CD4-positive, alpha-beta memory T cell (primary cell): ENCODE measurements at places on chromosomes 5 and 9. TPM values are rescaled to one million over a fixed set of nuclear protein-coding genes. Genes with fewer than 3 reads are reported as not detected.

DNA sequence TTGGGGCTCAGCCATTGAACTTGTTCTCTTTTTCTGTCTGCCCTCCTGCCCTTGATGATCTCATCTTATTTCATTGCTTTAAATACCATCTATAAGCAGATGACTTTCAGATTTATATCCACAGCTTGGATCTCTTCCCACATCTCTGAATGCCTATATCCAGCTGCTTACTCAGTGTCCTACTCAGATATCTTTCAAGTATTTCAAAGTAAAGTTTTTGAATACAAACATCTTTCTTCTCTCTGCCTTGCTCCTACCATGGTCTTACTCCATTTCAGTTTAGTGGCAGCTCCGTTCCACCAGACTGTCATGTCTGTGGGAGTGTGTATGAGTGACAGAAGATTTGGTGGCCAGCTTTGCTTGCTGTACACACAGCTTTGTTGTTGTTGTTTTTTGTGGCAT is 59.7 kb downstream of the ERBIN start:
- H3K27me3 ChIP-seq = no peaks in the 10 kb centered on the region
- H3K4me3 ChIP-seq = no peak overlapping the region
- no peak overlapping the region for H3K27ac ChIP-seq
- H3K36me3 ChIP-seq = peaks cover 3% of the 10 kb centered on the region
- no peak for DNase-seq

GRCh38 chr9:70601000-70601951 is 186.8 kb upstream of the KLF9 start:
- no peak overlapping the region for H3K27ac ChIP-seq
- no peaks in the 10 kb centered on the region for H3K36me3 ChIP-seq
- DNase-seq = no peak
- H3K27me3 ChIP-seq = no peaks in the 10 kb centered on the region
- H3K4me1 ChIP-seq = no peaks in the 10 kb centered on the region
- no peak overlapping the region for H3K4me3 ChIP-seq

Gene ADAMTS16
- total RNA-seq = not detected

DNA sequence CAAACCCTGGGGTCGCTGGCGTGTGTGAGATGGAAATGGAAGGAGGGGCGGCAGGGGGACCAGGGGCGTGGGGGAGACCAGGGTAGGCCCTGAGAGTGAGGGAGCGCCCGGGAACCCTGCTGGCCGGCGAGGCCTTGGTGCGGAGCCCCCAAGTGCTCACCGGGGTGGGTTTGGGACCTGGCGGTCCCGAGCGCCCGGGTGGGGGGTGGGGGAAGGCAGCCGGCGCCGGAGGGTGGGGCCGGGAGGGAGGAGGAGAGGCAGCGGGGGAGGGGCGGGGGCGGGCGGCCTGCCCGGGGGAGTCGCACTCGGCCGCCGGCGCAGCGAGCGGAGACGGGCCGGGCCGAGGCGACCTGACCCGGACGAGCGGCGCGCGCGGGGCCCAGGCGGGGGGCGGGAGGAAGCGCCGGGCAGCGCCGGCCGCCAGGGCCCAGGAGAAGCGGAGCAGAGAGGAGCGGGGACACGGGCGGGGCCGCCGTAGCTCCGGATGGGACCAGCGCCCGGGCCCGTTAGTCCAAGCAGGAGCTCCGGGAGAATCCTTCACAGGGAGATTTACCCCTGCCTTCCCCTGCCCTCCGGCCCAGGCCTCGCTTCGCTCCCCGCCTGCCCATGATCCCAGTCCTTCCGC is at the start of gene NPR2:
Gene NPR2 (plus strand): TSS at position 295 of the 625 bp plus-strand sequence. CDS start 818 bp downstream, outside the sequence.
- no peak for DNase-seq
- H3K36me3 ChIP-seq = peaks cover 6% of the 10 kb centered on the region
- H3K4me3 ChIP-seq = no peak within 1 kb of the TSS
- H3K27ac ChIP-seq = no peak within 1 kb of the TSS

GRCh38 chr5:61180886-61181285 is 18.6 kb upstream of the SMIM15 start:
- H3K4me1 ChIP-seq = no peaks in the 10 kb centered on the region
- H3K4me3 ChIP-seq = no peak overlapping the region
- no peaks in the 10 kb centered on the region for H3K27me3 ChIP-seq
- no peak for DNase-seq
- no peak overlapping the region for H3K27ac ChIP-seq

Gene SUSD1
- 4.2 TPM for total RNA-seq

- H3K4me1 ChIP-seq = peaks cover 37% of the 10 kb centered on the region
- H3K4me3 ChIP-seq = peak overlapping the region; percentile 93
- DNase-seq = no peak
- peaks cover 5% of the 10 kb centered on the region for H3K36me3 ChIP-seq
- no peaks in the 10 kb centered on the region for H3K27me3 ChIP-seq
Measured at GRCh38 chr9:122827761-122828093, 661 bp downstream of the PDCL start.

- no peaks in the 10 kb centered on the region for H3K36me3 ChIP-seq
- no peak for DNase-seq
- no peak overlapping the region for H3K27ac ChIP-seq
Measured at GRCh38 chr9:35518225-35518821, 28.4 kb downstream of the RUSC2 start.

DNA sequence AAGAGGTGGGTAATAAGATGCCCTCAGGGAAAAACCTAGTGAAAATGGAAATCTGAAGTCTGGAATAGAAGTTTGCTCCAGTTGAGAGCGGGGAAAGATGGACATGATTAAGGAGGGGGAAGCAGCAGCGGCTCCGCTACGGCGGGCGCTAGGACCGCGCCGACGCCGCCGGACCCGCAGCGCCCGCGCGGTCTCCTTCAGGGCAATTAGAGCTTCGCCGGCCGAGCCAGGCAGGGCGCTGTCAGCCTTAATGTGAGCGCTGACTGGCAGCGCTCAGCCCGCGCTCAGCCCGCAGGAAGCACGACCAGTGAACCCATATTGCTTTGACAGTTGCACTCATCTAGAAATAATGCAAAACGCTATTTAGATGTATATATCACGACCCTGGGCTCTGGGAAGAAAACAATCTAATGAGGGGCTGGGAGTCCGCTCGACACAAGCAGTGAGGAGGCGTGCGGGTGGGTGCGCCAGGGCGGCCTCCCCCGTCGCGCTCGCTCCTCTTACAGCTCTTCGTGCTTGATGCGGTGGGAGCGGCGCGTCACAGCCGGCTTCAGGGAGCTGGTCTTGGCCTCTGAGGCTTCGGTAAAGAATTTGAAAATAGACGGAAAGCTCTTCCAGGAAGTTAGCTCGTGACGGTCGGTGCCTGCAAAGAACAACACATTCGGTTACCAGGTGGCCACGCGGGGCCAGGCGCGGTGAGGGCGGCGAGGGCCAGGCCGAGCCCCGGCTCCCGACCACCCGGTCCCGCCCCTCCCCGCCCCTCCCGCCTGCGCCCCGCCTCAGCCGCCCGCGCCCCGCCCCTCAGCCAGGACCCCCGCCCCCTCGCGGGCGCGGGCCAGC is 37.7 kb downstream of the NR2F1 start:
- H3K4me3 ChIP-seq = peak overlapping the region; percentile 37
- H3K27ac ChIP-seq = peak overlapping the region; percentile 36
- DNase-seq = peak; percentile 63
- peaks cover 21% of the 10 kb centered on the region for H3K4me1 ChIP-seq

- H3K27me3 ChIP-seq = no peaks in the 10 kb centered on the region
- H3K4me1 ChIP-seq = no peaks in the 10 kb centered on the region
- no peak overlapping the region for H3K4me3 ChIP-seq
- no peak for DNase-seq
Measured at GRCh38 chr9:17825265-17825659, 246.4 kb downstream of the SH3GL2 start.

DNA sequence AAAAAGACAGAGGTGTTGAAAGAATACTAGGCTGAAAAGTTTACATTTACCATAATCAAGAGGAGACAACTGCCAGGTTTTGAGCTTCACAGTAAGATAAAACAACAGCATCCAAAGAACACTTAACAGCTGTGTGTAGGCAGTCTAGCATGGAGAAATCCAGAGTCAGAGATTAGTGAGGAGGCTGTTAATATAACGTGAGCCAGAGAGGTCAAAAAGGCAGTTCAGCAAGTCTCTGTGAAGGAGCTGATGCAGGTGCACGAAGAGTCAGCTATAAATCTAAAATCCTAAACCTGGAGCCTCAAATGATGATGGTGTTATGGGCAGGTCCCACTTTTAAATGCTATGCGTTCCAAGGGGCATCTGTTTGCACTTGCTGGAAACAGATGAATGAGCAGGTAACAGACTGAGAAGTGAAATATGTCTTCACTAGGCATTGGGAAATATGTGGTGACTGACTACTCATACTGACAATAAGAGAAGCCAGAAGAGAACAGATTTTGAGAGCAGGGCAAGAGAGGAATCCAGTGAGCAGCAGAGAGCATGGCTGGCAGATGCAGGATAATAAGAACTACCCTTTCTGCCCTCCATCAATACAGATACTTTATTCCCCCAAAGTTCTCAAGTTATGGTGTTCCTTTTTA is 8.7 kb downstream of the APTX start:
- no peaks in the 10 kb centered on the region for H3K27me3 ChIP-seq
- no peak overlapping the region for H3K4me3 ChIP-seq
- H3K27ac ChIP-seq = no peak overlapping the region
- no peak for DNase-seq
- no peaks in the 10 kb centered on the region for H3K4me1 ChIP-seq

DNA sequence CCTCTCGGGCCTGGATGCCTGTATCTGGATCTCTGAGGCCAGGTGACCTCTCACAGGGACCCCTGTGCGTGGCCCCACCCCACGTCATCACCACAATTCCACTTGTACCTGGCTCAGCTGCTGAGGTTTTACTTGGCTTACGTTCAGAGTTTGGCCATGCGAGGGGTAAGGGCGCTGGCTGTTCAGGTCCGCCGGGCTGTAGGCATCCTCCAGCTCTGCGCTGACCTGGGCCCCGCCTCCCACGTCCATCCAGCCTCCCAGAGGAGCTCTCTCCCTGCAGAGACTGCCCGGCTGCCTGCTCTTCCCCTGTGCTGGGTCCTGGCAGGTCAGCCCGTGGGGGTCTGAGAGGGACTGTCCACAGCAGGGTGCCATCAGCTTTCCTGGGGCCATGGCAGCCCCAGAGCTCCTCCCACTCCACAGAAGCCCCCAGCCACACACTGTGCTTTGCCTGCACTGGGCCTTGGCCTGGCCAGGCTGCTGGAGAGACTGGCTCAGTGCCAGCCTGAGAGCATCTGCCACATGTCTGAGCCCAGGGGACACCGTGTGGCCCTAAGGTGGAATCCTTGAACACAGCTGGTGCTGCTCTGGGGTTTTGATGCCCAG is 43.6 kb downstream of the SLC6A3 start:
- H3K4me1 ChIP-seq = no peaks in the 10 kb centered on the region
- no peak for DNase-seq
- no peak overlapping the region for H3K27ac ChIP-seq
- H3K36me3 ChIP-seq = no peaks in the 10 kb centered on the region

Gene TTC39B
- total RNA-seq = 30.2 TPM

- H3K4me3 ChIP-seq = no peak overlapping the region
- no peaks in the 10 kb centered on the region for H3K36me3 ChIP-seq
- no peaks in the 10 kb centered on the region for H3K4me1 ChIP-seq
- H3K27ac ChIP-seq = no peak overlapping the region
- no peaks in the 10 kb centered on the region for H3K27me3 ChIP-seq
Measured at GRCh38 chr9:114021578-114021977, 56.5 kb downstream of the AMBP start.

Gene IRX2
- not detected for total RNA-seq

- no peaks in the 10 kb centered on the region for H3K27me3 ChIP-seq
- no peaks in the 10 kb centered on the region for H3K4me1 ChIP-seq
- H3K36me3 ChIP-seq = no peaks in the 10 kb centered on the region
Measured at GRCh38 chr9:122190597-122191381, 31.1 kb downstream of the MORN5 start.

DNA sequence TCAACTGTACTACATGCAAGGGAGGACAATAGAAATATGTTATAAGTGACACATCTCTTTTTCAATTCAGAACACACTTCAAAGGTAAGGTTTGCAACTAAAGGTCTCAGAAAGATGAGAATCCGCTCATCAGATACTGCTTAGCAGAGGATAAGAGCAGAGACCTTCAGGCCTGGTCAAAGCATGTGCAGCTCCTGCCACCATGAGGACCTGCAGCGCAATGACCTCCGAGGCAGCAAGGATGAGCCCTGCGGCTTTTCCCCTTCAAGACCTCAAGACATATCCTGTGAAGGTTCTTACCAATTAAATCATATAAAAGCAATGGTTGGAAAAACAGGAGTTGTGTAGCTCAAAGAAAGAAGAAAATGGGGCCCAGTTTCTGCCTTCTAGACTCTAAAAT is 135.8 kb downstream of the TRIM36 start:
- DNase-seq = no peak
- H3K4me3 ChIP-seq = no peak overlapping the region
- H3K27me3 ChIP-seq = no peaks in the 10 kb centered on the region
- H3K36me3 ChIP-seq = no peaks in the 10 kb centered on the region

Gene ZNF354C
- 11.2 TPM for total RNA-seq

Gene ENTREP1
- total RNA-seq = 0.20 TPM

DNA sequence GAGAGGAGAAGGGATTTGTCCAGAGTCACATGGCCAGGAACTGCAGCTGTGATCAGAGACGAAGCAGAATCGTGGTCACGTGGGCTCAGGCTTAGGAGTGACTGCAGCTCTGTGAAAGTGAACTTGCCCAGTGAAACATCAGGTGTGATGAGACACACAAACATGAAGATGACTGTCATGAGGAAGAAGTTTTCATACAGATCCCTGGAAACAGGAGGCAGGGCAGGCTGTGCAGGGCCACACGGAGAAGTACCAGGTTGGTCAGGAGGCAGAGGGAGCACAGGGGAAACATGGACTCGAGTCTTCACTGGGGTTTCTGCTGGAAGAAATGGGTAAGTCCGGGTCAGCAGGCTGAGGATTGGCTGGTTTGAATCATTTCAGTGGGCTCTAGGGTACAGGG is 64.1 kb downstream of the BARX1 start:
- no peaks in the 10 kb centered on the region for H3K27me3 ChIP-seq
- no peaks in the 10 kb centered on the region for H3K4me1 ChIP-seq
- no peak overlapping the region for H3K27ac ChIP-seq
- no peak for DNase-seq

GRCh38 chr5:158288272-158288657 is 429.3 kb upstream of the CLINT1 start:
- no peaks in the 10 kb centered on the region for H3K4me1 ChIP-seq
- H3K36me3 ChIP-seq = no peaks in the 10 kb centered on the region
- DNase-seq = no peak
- no peak overlapping the region for H3K4me3 ChIP-seq

GRCh38 chr5:761059-761771 is 23.3 kb downstream of the ZDHHC11B start:
- no peaks in the 10 kb centered on the region for H3K27me3 ChIP-seq
- no peak for DNase-seq
- H3K27ac ChIP-seq = no peak overlapping the region
- H3K4me1 ChIP-seq = peaks cover 27% of the 10 kb centered on the region
- H3K4me3 ChIP-seq = no peak overlapping the region

DNA sequence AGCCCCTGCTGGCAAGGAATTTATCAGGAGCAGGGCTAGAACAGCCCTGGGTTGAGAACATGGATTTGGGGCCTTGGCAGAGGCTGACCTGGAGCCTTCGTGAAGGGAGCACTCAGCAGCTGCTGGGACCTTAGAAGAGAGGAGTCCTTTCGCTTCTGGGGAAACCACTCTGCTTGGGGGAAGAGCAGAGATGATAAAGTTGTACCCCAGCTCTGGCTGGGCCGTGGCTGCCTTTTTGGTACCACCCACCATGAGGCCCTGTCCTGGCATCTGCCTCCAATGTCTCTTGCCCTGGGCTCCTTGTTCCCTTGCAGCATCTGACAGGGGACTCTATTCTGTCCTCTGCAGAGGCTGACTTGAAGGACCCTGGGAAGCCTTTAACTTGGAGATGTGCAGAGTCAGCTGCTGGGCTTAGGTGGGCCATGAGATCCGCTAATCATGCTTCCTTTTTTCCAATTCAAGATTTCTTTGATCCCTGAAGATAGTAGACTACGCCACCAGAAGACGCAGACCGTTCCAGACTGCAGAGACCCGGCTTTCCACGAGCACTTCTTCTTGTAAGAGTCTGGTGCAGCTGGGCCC is 20.2 kb downstream of the RGS3 start:
- H3K36me3 ChIP-seq = no peaks in the 10 kb centered on the region
